ENCODE measurements at places on chromosomes 12 and 14.

- no peak for DNase-seq
Observed at GRCh38 chr12:77782034-77782433, 48.7 kb upstream of the NAV3 start.

DNA sequence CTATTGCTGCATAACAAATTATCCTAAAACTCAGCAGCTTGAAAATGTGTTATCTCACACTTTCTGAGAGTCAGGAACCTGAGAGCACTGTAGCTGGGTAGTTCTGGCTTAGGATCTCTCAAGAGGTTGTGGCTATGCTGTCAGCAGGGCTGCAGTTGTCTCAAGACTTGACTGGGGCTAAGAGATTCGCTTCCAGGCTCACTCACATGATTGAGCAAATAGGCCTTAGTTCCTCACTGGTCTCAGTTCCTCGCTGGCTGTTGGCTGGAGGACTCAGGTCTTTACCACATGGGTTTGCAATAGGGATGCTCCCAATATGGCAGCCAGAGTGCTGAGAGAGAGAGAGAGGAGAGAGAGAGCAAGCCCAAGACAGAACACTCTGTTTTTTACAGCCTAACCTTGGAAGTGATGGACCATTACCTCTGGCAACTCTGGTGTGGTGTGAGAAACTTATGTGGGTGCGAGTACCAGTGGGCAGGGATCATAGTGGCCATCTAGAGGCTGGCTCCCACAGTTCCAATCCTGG is 15.9 kb upstream of the DHRS2 start:
- no peak for DNase-seq

DNA sequence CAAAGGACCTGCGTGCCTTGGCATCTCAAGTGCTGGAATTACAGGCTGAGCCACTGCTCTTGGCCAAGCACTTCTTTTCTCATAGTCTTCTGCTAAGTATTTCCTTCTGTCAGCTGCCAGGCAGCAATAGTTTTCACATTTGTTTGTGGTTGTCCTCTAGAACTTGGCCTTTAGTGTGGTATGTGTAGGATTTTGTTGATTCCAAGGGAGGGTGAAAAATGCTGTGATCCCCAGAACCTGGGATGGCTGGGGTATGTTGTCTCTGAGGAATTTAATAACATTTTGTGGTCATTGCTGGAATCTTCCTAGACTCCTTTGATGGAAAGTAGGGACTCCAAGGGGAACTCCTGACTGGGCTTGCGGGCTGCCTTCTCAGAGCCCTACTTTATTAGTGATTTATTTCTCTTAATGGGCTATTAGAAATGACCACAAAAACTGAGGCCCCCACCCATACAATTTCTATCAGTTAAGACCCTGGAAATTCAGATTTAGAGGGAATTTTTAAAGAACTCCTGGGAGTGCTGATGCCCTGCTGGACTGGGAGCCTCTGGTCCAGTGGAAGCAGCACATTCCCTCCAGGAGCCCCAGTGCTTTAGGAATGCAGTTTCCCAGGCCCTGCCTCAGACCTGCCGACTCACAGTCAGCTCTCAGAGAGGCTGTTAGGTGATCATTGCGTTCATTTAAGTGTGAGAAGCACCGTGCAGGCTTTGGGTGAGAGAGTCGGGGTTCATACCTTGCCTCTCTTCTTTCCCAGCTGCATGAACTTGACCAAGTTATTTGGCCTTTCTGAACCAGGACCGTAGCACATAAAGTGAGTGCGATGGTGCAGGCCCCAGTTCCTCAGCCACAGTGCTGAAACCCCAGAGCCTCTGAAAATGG is 22.7 kb downstream of the TRAF3 start:
- DNase-seq, result no peak

GRCh38 chr12:20805921-20806320 is 4.6 kb upstream of the SLCO1B3 start:
- DNase-seq, result no peak

- DNase-seq, result peak; percentile 76
Observed at GRCh38 chr12:76037130-76038103, 5.8 kb upstream of the PHLDA1 start.

- DNase-seq, result no peak
Observed at GRCh38 chr12:77325511-77326236, 260.3 kb upstream of the E2F7 start.

DNA sequence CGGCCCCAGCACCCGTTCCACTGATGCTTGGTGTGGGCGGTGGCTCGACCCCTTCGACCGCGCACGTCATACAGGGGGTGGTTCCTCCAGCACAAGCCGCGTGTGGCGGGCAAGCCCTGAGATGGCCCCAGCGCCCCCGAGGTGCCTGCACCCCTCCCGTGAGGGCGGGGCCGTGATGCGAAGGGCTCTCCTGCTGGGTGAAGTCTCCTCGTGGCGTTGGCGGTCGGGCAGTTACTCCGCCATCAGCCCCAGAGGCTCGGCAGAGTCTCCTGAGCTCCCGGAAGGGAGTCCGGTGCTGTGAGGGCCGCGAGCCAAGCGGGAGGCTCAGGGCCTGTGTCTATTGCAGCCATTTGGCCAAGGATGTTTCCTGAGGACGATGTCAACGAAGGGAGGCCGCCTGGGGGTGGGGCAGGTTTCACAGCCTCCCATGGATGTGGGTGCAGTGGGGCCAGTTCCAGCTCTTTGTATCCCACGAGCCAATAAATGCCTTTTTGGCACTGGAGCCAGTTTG is 78.1 kb upstream of the GALNT9 start:
- DNase-seq, result no peak
